ENCODE measurements at places on chromosomes 7 and 10. TPM values are rescaled to one million over a fixed set of nuclear protein-coding genes. Genes with fewer than 3 reads are reported as not detected.

GRCh38 chr7:50307368-50308032, 3.0 kb downstream of the IKZF1 start:
- no peak for DNase-seq

DNA sequence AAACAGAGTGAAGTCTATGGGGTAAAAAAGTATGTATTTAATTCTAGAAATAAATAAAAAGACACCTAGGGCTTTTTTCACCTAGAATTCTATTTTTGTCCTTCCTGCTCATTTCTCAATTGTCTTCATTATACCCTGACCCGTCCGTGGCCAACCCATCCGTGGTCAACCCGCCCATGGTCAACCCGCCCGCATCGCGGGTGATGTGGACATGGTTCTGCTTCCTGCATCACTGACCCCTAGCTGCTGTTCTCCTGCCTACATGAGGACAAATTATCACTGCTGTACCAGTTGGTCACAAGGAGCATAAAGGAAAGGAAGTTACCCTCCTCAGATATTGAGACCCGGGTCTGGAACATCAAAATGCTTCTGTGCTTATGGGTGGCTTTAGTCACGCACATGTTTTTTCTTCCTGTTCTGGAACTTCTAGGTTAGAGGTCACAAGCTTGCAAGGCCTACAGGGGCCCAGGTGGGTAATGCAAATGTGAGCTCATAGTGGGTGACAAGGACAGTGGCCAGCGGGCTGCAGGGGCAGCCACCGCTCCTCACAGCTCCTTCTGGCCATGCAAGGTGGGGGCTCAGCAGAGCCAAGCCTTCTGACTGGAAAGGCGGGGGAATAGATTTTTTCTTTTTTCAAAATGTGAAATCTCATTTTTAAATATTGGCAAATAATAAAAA, 15.5 kb downstream of the CAMK2G start:
- DNase-seq, result no peak

Gene SLC16A12
- total RNA-seq, result not detected

Gene ASB10
- total RNA-seq, result not detected

Gene TAC1
- total RNA-seq, result not detected

DNA sequence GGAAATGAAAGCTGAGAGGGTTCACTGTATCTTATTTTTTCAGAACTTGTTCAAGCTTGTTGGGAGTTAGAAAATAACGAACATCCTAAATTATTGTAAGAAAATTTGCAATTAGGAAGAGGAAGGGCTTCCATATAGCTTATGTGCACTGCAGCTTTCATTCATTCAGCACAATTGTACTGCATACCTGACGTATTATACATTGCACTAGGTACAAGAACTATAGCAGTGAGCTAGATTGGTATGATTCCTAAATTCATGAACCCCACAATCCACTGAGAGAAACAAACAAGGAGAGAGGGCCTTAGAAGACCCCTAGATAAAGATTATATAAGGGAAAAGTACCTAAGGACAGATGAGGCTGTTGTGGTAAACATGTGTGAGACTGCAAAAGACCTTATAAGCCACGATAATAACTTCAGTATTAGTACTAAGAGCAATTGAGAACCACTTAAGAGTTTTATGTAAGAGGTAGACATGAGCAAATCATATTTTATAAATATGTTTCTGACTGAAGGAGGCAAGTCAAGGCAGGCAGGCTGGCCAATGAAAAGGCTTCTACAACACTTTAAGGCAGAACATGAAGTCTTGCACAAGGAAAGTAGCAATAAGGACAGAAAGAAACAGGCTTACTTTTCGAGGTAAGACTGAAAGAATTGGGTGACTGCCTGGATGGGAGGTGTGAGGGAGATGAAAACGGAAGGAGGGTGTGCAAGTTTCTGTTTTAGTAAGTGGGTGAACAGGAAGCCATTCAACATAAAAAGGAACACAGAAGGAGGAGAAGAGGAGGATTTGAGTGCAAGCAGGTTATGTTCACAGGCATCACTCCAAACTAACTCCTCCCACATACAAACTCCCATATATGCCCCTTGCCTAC, 77.9 kb upstream of the LRRN3 start:
- no peak for DNase-seq
